Foreskin melanocyte (primary cell): ENCODE measurements at places on chromosomes 2 and 18.

DNA sequence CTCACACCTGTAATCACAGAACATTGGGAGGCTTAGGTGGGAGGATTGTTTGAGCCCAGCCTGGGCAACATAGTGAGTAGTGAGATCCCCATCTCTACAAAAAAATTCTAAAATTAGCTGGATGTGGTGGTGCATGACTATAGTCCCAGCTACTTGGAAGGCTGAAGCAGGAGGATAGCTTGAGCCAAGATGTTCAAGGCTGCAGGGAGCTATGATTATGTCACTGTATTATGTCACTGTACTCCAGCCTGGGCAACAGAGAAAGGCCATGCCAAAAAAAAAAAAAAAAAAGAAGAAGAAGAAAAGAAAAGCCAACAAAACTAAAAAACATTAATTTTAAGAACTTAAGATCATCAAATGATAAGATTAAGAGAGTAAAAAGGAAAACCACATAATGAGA lies 17.4 kb upstream of the NCOA1 start:
- no peak for DNase-seq

DNA sequence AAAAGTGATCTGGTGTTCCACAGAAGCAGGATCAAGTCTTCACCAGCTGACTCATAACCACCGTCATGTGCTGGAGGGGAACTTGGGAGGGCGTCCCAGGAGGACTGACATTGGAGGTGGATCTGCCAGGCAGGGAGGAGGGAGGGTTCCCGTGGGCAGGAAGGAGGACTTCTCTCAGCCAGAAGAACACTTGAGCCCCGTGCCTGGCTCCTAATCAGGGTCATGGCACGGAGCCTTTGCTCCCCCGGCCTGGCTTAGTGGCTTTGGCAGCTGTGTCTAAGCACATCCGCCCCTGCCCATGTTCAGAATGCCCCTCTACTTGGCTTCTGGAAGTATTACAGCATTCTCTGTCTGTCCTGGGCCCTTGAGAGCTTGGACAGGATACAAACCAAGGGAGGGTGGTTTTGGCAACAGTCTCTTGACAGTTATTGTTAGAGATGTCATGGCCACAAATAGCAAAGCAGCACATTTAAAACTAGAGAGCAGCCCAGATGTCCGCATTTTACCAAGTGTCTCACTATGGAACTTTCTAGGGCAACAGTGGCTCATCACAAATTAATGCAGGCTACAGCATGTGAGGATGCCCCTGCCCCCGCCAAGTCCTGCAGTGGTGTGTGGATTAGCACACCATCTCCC lies 11.5 kb downstream of the PPP1R7 start:
- no peak for DNase-seq

DNA sequence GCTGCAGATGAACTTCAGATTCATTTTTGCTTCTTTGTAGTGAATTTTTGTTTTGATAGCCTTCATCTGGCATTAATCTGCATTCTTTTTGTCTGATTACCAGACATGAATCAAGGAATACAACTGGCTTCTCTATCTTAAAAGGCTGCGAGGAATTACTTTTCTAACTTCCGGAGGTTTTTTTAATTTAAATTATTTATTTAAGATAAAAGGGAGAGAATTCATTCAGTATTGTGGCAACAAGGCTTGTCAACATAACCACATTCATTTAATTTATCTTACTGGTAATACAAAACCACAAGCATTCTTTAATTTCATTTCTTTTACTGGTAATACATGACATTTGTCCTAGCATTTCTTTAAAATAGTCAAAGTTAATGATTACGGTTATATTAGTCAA lies 36.0 kb downstream of the CSRNP3 start:
- no peak for DNase-seq

DNA sequence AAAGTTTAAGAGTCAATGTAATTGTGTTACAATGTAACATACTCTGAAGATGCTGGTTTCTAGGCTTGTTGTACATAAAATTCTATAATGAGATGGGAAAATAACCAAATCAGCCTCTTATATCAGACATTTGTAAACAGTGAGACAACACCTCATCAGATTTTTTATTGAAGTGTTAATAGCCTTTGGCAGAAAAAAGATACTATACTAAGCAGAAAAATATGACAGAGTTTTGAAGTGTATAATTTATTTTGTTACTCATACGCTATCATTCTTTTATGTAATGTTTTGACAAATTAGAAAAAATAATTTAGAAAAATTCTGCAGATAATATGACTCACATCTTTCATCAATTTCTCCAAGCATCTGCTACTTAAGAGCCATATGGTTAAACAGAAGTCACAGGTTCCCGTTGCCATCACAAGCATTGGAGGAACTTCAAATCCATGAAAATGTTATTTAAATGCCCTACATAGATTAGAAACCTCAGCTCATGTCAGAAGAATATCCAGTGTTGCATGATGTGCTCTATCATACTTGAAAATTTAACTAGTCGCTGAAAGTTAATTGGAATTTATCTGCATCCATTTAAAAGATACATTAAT lies 535.4 kb downstream of the LRP1B start:
- DNase-seq = no peak

GRCh38 chr2:7604456-7604855 lies 687.2 kb downstream of the RNF144A start:
- DNase-seq = no peak
